ENCODE measurements at places on chromosomes 11 and 22.

- DNase-seq, result peak; percentile 63
These were observed 10.7 kb upstream of the CTSF start for GRCh38 chr11:66579017-66579606.

DNA sequence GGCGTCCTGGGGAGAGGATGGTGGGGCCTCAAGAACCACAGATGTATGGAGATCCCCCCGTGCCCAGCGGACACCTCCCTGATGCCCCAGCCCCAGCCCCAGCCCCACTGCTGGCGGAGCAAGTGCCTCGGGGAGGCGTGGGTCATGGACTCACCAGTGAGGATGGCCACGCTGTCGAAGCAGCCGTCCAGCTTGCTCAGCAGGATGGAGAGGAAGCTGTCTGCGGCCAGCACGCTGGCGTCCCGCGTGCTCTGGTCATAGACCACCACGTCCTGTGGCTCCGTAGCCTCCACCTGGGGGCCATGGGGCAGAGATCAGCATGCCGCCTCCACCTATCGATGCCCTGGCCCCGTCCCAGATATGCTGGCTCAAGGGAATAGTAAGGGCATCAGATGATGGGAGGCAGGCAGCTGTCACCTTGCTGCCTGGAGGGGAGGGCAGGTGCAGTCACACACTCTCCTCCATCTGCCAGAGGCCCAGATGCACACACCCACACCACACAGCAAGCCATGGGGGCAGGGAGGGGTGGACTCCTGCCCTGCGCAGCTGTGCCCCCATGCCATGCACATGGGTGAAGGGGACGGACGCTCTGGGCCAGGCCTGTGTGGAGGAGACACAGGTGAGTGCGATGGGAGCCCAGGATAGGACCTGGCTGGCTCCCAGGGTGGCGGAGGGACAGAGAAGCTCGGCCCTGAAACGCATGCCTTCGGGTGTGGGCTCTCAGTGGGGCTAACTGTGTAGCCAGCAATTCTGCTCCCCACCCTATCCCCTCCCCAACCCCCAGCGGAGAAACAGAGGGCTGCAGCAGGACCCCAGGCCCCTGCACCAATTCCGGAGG, 8.2 kb downstream of the DUSP8 start:
- no peak for DNase-seq

DNA sequence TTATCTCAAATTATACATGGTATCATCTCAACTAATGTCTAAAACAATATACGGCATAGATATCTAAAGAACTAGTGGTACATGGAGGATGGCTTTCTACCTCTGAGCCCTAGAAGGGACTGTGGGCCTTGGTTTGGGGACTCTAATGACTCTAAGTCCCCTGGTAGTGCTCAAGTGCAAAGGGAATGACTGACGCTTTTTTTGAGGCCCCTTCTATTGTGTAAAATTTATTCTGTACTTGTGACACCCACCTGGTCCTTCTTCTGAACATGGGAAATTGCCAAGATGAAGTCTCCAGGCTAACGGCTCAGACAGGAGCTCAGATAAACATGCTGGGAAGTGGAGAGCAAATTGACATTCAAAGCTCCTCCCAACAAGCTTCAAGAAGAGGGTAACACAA, 53.4 kb upstream of the IGLL5 start:
- no peak for DNase-seq

GRCh38 chr11:6468712-6469495, 4.8 kb downstream of the TRIM3 start:
- no peak for DNase-seq

DNA sequence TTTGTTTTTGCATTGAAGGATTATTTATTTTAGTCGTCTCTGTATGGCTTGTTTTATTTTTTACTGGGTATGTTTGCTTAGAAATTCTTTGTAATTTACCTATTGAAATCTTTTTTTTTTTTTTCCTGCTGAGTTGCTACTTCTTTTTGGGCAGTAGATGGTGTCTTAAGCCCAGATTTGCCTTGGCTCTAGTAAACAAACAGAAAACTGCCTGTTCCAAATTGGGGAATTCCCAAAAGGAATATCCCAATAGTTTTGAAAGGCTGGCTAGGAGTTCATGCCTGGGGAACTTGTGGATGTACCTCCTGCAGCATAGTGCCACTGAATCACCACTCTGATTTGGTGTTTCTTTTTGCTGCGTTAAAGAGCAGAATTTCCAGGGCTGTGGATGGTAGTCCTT, 17.7 kb downstream of the PAMR1 start:
- no peak for DNase-seq

DNA sequence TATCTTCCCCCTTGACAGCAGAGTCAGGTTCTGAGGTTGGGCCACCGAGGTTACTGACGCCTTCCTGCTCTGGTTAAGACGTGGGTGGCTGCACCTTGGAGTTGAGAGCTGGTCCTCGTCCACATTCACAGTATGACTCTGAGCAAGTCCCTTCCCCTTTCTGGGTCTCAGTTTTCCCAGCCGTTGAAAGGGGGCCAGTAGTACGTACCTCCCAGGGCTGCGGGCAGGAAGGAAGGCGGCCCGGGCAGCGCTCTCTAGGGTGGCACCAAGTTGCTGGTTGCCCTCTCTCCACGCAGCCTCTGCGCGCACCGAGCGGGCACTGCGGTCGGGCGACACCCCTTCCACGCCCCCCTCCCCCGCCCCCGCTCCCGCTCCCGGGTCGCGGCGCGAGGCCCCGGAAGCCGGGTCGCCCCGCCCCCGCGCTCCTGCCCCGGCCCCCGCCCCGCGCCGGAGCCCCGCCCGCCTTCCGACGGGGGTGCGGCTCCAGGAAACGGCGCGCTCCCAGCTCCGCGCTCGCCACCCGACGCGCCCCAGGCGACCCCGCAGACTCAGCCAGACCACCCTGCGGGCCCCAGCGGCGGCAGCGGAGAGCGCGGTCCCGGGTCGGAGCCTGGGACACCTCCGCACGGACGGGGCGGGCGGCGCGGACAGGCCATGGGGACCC, at the start of gene EHBP1L1:
Gene EHBP1L1, plus strand, starts transcription at position 486 of the 664 bp plus-strand sequence. CDS start 250 bp downstream, outside the sequence.
- peak; percentile 84 for DNase-seq

- no peak for DNase-seq
These were observed 36.3 kb upstream of the LYVE1 start for GRCh38 chr11:10604798-10605197.

DNA sequence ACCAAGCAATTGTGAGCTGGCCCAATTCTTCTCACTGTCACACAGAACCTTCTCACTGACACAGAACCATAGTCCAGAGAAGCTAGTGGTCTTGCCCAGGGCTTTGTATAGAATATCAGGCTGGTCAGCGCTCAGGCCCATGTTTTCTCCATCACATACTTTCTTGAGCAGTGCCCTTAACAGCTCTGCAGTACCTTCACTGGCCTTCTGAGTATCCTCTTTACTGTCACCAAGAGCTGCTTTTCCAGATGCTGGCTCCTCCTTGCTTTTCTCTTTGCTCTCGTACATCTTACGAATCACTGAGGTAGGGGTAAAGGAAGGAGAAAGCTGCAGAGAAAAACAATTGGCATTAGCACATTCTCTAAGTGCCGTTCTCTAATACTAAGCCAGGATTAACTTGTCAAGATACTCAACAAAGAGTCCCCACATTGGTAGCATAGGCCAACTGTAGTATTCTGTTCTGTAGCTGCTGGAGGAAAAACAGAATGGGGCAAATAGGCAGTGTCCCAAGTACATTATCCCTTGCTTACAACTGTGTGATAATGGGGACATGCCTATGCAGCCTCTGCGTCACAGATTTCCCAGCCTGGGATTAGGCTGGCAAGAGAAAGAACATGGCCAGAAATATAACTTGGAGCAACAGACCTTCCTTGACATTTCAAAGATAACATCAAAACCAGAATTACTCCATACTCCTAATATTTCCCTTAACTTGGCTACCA, 43.5 kb downstream of the DRG1 start:
- DNase-seq, result no peak

- no peak for DNase-seq
These were observed 36.6 kb upstream of the PCF11 start for GRCh38 chr11:83120327-83120726.

- DNase-seq, result no peak
These were observed 91.4 kb upstream of the BIRC3 start for GRCh38 chr11:102225689-102226568.

DNA sequence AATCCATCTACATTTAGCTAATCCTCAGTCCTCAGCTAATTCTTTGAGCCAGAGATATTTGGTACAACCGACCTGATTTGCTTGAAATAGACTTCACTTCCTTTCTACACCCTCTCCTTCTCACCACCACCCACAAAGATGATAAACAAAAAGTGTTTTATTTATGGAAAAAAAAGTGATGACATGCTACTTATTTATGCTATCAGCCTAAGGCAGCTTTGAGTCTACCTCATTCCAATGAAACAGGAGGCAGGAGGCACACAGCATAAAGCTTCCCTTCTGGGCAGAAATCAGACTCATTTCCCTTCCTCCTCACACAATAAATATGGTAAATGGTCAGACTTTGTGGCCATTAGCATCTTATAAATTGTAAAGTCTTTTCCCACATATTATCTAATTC, 325.7 kb downstream of the SOX6 start:
- no peak for DNase-seq

DNA sequence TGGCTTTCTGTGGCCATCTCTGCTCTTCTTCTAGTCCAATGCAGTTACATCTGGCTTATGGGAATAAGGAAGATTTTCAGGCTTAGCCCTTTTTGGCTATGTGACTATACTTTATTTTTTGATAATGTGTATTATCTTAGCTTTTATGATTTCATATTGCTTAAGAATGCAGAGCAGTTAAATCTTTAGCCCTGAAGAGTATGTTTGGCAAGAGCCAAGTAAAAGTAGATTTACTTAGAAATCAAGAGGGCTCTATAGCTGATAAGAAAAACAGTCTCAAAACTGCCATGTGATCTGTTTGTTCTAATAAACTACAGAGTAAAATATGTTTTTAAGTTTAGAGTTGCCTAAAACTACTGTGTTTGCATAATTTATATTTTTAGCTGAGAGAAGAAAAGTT, 61.2 kb downstream of the RNF169 start:
- no peak for DNase-seq

DNA sequence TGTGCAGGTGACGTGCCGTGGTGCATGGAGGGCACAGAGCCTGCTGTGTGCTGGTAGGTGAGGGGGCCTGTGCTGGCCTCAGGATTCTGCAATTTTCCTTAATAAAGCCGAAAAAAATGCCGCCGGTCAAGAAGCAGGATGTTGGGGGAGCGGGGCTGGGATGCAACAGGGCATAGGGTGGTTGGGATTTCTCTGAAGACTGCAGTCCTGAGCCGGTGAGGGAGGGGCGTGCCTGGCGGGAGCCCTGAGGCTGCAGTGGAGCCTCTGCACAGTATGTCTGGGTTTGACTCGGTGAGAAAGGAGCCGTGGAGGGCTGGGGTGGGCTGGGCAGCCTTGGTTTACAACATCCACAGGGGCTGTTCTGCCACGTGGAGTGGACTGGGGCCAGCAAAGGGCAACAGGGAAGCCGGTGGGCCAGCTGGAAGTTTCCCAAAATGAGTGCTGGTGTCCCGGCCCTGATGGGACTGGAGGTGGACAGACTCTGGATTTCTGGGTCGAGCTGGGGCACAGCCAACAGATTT, 1.3 kb downstream of the CDHR5 start:
- no peak for DNase-seq

DNA sequence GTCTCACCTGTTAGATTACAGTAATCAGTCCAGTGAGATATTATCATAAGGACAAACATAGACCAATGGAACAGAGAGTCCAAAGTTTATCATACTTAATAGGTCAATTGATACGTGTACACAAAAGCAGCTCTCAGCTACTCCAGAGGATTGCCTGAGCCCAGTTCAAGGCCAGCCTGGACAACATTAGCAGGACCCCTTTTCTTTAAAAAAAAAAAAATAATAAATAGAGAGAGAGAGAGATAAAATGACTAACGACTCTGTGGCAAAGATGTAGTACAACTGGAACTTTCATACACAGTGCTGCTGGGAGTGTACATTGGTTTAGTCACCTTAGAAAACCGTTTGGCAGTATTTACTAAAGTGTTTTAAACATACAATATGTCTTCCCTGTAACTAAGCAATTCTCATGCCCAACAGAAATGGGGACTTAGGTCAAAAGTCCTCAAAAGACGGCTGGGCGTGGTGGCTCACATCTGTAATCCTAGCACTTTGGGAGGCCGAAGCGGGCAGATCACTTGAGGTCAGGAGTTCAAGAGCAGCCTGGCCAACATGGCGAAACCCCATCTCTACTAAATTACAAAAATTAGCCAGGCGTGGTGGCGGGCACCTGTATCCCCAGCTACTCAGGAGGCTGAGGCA, 10.6 kb downstream of the SNX32 start:
- no peak for DNase-seq

- no peak for DNase-seq
These were observed 946.2 kb downstream of the BRD1 start for GRCh38 chr22:48881326-48881980.

DNA sequence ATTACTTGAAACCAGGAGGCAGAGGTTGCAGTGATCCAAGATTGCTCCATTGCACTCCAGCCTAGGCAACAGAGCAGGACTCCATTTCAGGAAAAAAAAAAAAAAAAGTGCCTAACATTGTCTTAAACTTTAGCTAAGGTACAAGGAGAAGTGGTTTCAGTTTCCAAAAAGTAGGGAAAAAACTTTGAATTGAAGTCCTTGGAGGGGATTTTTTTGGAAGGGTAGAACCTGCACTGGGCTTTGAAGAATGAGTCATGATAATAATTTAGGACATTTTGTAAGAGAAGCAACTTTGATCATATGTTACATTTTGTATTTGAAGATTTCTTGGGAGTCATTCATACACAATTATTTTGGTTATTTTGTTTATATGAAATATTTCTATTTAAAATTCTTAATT, 31.8 kb upstream of the HIPK3 start:
- no peak for DNase-seq

- peak; percentile 27 for DNase-seq
These were observed 3.2 kb downstream of the TPST2 start for GRCh38 chr22:26586556-26587325.

DNA sequence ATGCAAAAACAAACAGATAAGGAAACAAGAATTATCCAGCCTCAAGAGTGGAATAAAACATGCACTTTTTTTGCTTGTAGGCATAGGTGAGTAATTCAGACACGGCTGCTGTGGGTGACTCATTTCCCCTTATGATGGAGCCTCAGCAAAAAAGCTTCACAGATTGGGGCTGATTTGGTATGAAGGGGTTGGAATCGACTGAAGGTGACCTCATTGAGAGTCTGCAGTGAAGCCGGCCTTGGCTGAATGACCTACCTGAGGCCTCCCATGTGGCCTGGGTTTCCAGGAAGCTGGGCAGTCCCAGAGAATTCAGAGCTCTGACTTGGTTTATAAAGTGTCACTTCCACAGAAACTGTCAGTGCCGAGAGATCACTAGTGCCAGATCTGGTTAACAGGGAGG, 34.2 kb upstream of the VPREB1 start:
- DNase-seq, result peak; percentile 53

- no peak for DNase-seq
These were observed 20.2 kb upstream of the CSF2RB start for GRCh38 chr22:36893262-36893661.

DNA sequence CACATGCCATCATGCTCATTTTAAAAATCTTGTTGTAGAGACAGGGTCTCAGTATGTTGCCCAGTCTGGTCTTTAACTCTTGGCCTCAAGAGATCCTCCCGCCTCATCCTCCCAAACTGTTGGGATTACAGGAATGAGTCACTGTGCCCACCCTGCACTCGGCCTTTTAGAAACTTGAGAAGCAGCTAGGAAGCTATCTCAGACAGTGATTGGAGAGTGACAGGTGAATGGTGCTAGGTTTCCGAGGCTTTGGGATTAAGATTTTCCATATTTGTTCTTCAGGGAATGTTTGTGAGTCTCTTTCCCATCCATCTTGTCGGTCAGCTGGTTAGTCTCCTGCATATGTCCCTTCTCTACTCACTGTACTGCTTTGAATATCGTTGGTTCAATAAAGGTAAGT, 10.5 kb downstream of the EI24 start:
- DNase-seq, result no peak

- DNase-seq, result no peak
These were observed 1.9 kb upstream of the ARHGEF12 start for GRCh38 chr11:120334332-120334731.

All from CD4-positive, alpha-beta T cell treated with Interleukin-6 at 100 ng/mL for 8 hours (primary cell).